NK-92 treated with Interleukin-12 subunit alpha and Interleukin-12 subunit beta, amount 100 ng/mL, for 24 hours (cell line): ENCODE measurements at places on chromosomes 12 and 14.

DNA sequence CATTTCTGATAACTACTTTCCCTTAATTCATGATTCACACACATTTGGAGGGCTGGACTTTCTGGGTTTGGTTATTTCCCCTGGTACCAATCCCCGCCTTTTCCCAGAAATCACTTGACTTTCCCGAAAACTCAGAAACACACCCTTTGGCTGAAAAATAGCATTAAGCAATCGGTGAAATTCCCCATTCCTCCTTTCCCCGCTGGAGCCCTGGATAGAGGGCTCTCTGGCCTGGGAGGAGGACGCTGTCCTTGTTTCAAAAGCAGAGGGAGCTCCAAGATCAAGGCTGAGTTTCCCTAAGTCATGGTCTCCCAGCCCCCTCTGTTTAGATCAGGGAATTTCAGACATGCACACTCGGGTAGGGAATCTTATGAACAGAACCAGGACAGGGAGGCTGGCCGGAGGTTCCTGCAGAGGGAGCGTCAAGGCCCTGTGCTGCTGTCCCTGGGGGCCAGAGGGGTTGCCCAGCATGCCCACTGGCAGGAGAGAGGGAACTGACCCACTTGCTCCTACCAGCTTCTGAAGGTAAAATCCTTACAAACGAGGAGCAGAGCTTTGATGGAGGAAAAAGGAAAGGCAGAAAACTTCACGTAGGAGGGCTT, at the start of gene C1S:
C1S (plus strand) TSS at position 366 of the 602 bp plus-strand sequence. CDS start 1,195 bp downstream, outside the sequence.
- DNase-seq = no peak

GRCh38 chr14:95901054-95901453, 24.4 kb downstream of the TUNAR start:
- DNase-seq = no peak

GRCh38 chr12:106063826-106064720, 74.7 kb downstream of the NUAK1 start:
- no peak for DNase-seq

- DNase-seq = no peak
Observed at GRCh38 chr12:106487664-106488063, 95.1 kb upstream of the RFX4 start.

- DNase-seq = no peak
Observed at GRCh38 chr12:27524839-27525753, 1.1 kb downstream of the PPFIBP1 start.
